Activated T-cell treated with anti-CD3 and anti-CD28 coated beads, Interleukin-2, amount 50 U/mL, for 1 hour (primary cell): ENCODE measurements at places on chromosomes 1 and 21.

DNA sequence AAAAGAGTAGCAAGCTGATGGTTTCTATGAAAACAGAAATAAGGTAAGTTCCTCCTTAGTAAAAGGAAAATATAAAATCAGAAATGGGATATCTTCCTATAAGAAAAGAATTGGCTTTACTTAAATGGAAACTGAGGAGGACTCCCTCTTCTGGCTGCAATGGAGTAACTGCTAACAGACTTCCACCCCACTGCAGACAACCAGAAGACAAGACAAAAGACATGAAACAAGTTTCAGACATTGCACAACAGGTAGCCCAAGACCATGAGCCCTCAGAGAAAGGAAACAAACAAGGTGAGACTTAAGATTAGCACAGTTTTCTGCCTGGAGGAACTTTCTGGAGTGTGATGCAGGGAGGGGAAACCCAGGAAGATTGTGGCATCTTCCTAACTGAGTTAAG is 17.0 kb upstream of the OLFML2B start:
- DNase-seq = no peak

DNA sequence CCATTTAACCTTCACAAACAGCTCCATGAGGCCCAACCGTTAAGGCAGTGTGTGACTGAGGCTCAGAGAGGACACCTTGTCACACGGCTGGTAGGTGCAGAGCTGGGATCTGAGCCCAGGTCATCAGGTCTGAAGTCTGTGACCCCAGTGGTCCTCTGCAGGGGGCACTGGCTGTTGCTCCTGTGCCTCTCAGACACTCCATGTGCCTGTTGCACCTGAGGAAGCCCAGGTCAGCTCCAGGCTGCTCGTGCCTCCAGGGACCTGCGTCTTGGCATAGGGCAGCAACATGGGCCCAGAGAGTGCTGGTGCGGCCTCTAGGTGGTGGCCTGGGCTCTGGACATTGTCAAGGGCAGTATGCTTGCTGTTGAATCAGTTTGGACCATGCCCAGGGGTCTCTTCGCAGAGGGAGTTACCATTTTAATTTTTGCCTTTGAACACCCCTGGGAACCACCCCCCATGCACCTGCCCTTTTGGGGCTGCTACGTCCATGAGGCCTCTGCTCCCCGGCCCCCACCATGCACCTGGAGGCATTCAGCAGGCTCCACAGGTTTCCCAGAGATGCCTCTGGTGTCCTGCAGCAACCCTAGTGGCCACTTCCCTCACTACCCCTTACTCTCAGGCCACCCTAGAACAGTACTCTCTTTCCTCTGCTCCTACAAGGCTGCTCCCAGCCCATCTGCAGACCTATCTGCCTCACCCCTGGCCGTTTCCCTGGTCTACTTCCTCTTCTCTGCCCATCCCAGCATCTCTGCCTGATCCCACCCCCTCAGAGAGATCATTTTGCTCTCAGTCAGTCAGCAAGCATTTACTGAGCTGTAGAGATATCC is 25.2 kb upstream of the EPS8L3 start:
- peak; percentile 18 for DNase-seq

DNA sequence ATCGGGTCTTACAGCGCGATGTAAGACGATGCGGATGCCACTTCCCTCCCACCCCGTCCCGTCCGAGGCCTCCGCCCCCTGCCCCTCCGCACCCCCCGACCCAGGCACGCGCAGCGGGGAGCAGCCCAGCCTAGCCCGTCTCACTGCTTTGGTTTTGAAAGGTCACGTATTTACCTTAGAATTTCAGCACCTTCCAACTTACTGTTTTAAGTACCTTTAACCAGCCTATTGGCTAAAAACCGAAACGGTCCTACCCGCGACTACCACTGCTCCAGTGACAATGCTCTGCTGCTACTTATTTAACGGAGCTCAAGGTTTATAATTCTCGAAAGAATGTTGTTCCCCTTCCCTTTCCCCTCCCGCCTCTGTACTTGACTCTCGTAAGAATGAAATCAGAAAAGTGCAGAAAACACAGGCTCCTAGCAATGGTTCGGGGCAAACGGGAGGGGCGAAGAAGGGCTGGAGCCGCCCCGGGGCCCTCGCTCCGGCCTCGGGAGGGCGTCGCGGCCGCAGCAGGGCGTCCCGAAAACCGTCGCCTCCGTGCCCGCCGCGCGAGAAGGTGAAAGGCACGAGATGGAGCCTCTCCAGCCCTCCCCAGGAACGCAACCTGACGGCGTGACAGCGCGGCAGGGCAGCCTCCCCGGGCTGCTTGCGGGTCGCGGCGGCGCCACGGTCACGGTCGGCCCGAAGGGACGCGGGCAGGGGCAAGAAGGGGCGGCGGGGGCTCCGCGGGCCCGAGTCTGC is 667 bp downstream of the TMEM50B start:
- peak; percentile 42 for DNase-seq

DNA sequence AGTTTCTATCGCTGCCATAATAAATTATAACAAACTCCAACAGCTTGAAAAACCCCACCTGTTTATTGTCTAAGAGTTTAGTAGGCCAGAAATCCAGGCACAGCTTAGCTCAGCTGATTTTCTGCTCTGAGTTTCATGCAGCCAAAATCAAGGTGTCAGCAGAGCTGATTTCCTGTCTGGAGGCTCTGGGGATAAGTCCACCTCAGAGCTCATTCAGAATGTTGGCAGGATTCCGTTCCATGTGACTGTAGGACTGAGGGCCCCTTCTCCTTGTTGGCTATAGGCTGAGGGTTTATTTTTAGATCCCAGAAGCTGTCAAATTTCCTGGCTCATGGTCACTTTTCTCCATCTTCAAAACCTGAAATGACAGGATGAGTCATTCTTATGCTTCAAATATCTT is 91.6 kb upstream of the CHODL start:
- no peak for DNase-seq

- DNase-seq = no peak
Measured at GRCh38 chr1:107858323-107858722, 106.7 kb downstream of the VAV3 start.

GRCh38 chr1:207981976-207982375 is 71.1 kb upstream of the CD34 start:
- DNase-seq = no peak

DNA sequence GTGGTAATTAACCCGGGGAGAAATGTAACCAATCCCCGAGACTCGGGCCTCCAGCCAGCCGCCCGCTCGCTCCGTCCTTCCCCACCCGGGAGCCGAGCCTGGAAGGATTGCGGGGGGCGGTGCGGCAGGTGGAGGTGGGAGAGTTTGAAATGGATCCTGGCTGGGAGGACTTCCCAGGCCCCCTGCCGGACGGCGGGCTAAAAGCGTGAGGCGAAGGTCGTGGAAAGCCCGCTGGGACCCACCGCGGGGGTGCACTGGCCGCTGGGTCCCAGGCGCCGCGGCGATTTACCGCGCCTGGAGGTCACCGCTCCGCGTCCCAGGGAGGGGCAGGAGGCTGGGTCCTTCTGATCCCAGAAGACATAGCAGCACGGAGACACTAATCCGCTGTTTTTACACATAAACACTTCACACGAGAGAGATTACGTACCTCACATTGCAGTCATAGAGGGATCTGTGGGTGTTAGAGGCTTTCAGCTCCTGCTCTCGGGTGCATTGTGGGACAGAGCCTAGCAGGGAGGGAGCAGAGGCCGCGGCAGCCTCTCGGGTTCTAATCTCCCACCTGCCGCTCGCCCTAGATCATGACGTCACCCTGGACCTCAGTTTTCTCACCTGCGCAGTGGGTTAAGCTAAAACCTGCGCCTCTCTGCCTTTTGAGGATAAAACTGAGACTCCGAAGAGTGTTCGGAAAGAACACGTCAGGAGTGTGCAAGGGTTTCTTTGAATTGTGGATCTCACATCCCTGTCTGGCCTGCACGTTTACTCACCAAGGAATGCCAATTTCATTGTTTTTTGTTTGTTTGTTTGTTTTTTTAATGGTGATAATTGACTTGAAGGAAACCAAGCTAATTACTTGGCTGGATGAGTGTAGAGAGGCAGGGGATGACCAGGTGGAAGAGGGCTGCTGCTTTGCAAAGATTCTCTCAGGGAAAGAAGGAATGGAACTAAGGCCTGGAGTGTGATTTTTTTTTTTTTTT is 17.1 kb upstream of the TMEM9 start:
- DNase-seq = peak; percentile 59

GRCh38 chr1:109929588-109930251 is 19.1 kb downstream of the CSF1 start:
- DNase-seq = no peak

DNA sequence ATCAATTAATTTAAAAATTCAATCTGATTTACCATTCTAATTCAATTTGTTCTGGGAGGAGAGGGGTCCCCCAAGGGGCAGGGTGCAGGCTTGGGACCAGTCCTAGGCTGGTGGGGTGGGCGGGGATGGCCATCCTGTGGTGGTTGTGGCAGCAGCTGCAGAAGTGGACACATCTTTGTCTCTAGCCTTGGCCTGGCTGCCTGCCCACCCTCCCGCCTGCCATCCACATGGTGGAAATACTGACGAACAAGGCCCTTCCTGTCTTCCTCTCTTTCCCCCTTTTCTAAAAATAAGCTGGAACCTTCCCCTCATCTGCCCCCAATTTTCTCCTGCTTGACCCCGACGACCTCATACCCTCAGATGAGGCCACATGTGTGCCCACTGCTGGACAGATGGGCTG is 130.9 kb downstream of the FOXD2 start:
- DNase-seq = no peak

- no peak for DNase-seq
Measured at GRCh38 chr1:22737374-22738068, 26.9 kb downstream of the EPHB2 start.

- DNase-seq = no peak
Measured at GRCh38 chr1:204511366-204511765, 4.8 kb upstream of the MDM4 start.

DNA sequence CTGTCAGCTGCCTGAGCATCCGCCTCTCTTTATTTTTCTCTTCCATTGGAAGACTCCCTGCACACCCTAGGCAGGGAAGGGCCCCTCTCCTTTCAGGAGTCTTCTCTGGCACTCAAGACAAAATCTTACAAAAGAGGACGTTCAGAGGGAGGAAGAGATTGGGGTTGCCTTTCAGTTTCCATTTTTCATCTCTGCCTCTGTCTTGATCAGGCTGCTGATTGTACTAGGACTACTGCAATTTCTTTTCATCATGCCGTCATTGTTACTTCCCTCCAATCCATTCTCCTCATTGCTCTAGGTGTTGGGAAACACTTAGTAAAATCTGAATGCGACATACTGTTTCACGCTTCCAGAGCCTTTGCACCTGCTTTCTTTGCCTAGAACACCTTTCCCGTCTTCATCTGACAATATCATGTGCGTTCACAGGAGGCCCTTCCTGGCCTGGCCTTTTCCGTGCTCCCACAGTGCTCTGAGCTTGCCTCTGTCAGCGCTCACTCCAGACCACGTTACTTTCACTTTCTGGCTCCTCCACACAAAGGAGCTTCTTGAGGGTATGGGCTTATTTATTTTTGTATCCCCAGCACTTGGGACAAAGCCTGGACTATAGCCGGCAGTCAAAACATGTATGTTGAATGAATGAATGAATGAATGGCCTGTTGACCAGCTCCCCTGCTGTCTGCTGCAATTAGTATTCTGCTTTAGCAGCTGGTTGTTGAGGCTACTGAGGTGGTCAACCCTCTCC is 10.9 kb downstream of the LRRC71 start:
- no peak for DNase-seq

DNA sequence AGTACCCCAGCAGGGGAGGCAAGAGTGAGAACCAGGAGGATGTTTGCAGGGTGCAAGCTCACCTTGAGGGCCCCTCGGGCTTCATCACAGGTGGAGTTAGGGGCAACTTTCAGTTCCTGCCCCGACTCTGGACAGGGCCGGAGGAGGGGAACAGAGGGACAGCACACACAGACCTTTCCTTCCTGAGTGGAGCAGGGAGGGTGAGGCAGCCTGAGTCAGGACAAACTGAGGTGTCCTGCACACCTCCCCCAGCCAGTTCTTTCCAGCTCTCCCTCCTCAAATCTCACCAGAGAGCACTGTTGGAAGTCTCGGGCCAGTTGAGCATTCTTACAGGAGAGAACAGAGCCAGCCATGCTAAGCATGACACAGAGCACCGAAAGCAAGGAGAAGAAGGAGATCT is 1.5 kb downstream of the ENTREP3 start:
- DNase-seq = no peak

DNA sequence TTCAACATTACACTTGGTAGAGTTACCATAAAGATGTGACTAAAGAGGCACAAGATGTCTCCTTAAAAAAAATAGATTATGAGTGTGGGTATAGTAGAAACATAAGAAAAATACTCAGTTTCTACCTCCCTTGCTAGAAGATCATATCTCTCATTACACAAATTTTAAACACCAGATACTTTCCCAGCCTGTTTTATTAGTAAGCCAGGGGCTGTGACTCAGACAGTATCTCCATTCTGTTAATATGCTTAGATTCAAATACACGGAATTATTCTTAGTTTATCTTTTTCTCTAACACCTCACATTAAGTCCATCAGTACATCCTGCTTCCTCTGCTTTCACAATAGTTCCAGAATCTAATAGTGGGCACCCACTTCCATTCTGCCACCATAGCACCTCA is 561.8 kb upstream of the ADAMTS5 start:
- no peak for DNase-seq

- no peak for DNase-seq
Measured at GRCh38 chr1:200892546-200892945, 2.2 kb upstream of the INAVA start.

- peak; percentile 9 for DNase-seq
Measured at GRCh38 chr1:228015276-228016180, 8.7 kb downstream of the WNT3A start.

GRCh38 chr1:203913073-203913521 is 51.7 kb downstream of the SNRPE start:
- DNase-seq = no peak

- no peak for DNase-seq
Measured at GRCh38 chr1:46274225-46275029, 26.9 kb downstream of the RAD54L start.

GRCh38 chr1:12168451-12169160 is 1.8 kb downstream of the TNFRSF1B start:
- no peak for DNase-seq

DNA sequence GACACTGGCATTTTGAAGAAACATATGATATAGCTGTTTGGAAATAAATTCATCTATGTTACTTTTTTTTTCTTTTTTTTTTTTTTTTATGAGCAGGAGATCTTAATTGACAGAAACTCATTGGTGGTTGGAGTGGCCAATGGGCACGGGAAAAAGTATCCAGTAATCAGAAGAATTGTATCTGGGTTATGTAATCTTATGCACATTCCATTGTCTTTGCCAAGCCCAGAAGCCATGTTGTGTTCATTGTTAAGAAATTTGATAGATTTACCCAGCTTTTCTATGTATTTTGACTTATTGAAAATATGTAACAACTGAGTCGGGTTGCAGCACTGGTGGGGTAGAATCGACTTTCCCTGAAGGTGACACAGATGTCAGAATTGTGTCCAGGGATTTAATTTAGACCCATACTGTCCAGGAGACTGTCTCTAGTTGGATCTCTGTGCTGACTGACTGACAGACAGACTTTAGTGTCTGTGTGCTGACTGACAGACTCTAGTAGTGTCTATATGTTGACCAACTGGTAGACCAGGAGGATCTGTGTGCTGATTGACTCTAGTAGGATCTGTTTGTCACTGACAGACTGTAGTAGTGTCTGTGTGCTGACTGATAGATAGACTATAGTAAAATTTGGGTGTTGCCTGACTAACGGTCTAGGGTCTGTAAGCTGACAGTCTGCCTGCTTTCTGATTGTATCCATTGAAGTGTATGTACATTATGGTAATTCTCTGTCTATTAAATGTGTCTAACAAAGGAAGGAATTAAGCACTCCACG is 12.3 kb upstream of the C4BPB start:
- DNase-seq = no peak

GRCh38 chr1:222129041-222129440 is 387.2 kb upstream of the DUSP10 start:
- no peak for DNase-seq

- DNase-seq = no peak
Measured at GRCh38 chr21:25360593-25360992, 246.7 kb downstream of the MRPL39 start.

- DNase-seq = no peak
Measured at GRCh38 chr1:8151647-8152046, 125.5 kb upstream of the ERRFI1 start.
